ENCODE measurements at places on chromosomes 6 and 20. TPM values are rescaled to one million over a fixed set of nuclear protein-coding genes. Genes with fewer than 3 reads are reported as not detected.

SLC24A3 gene
- 6.4 TPM for total RNA-seq

TGM2 gene
- total RNA-seq: 6.6 TPM

MACROD2 gene
- 16.2 TPM for total RNA-seq

PIM1 gene
- total RNA-seq: 82.6 TPM

PEDS1 gene
- total RNA-seq: 64.0 TPM

DNA sequence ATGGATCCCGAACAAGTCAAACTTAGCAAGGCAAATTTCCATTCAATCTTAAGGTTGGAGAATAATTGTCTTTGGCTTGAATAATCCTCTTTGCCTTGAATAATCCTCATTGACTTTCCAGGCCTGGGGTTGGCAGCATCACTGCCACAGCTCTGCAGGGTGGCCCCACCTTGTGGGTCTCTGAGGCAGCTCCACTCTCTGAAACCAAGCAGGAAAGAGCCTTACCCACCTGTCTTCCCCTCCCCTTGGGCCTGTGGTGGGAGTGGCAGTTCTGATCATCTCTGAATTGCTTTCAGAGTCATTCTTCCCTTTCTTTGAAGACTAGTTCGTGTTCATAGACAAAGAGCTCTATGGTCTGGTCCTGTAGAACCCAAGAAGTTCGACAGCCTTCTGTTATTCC lies 47.5 kb downstream of the KCNQ5 start:
- no peak overlapping the region for H3K27ac ChIP-seq
- no peak for DNase-seq
- no peaks in the 10 kb centered on the region for H3K27me3 ChIP-seq
- H3K36me3 ChIP-seq: no peaks in the 10 kb centered on the region

DNA sequence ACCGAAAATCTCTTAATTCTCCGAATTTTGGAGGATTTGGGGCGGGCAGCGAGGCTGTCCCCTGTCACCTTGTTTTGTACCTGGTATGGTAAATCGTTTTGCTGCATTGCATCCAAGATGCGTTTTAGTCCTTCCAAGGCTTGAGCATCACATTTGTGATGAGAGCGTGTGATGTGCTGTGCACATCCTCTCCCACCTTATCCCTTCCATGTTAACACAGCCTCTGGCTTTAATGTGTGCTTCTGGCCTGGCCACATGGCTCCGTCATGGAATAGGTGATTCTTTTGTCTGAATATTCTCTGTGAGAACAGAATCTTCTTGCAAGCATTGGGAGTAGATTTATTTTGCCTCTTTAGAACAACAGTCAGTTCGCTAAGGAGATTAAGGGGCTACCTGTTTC lies 763 bp downstream of the TMEM14A start:
- no peak overlapping the region for H3K27ac ChIP-seq
- H3K36me3 ChIP-seq: peaks cover 5% of the 10 kb centered on the region
- DNase-seq: no peak
- peaks cover 22% of the 10 kb centered on the region for H3K4me1 ChIP-seq
- H3K4me3 ChIP-seq: peak overlapping the region; percentile 68

Measured in suprapubic skin (tissue), 4 donors.